Right lung (tissue), 10 donors: ENCODE measurements at places on chromosomes 11 and 22. TPM values are rescaled to one million over a fixed set of nuclear protein-coding genes. Genes with fewer than 3 reads are reported as not detected.

GRCh38 chr11:76644591-76644990 is 26.0 kb downstream of the LRRC32 start:
- DNase-seq = no peak

GRCh38 chr22:30649430-30650007 is 13.9 kb downstream of the SLC35E4 start:
- DNase-seq = no peak

Gene IL18
- polyA plus RNA-seq = 1.4 TPM

Gene PRODH
- 20.3 TPM for polyA plus RNA-seq

GRCh38 chr11:78179459-78180071 is 8.9 kb downstream of the KCTD21 start:
- DNase-seq = no peak

DNA sequence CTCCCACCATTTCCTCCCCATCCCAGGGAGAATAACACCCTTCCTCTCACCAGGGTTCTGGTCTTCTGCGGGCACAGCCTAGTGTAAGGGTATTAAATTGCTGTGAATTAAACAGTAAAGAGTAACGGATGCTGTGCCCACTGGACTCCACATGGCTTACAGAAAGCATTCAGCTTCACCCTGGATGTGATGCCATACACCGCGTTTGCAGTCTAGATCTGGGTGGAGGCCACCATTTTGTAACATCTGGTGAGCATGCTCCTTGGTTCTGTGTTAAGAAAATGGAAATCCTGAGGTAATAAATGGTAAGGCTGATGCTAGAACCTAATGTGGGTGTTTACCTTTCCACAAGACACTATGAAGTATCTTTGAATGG is 331.8 kb upstream of the B3GAT1 start:
- DNase-seq = no peak

Gene C11orf97
- 2.6 TPM for polyA plus RNA-seq

DNA sequence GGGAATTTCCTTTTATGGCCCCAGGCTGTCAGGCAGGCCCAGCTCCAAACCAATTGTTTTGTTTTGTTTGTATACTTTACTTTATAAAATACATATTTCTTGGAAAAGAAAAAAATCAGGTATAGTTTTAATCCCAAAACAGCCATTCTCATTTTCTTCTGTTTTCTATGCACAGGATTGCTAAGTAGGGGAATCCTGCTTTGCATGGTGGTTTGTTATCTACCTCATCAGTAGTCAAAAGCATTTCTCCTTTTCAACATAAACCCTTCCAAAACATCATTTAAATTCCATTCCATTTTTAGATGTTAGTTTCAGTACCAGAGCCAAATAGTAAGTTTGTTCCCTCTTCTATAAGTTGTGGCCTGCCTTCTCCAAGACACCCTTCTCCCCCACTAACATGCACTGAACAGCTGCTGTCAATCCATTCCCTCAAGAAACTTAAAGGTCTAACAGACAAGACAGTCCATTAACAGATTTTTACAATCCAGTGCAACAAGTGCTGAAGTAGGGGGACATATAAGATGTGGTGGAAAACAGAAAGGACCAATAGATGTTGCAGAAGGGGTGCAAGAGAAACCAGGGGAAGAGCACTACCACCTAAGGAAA is 3.7 kb downstream of the ILK start:
- DNase-seq = no peak

Gene TTC36
- polyA plus RNA-seq = 1.2 TPM

- DNase-seq = no peak
These were observed 631.4 kb upstream of the KIRREL3 start for GRCh38 chr11:127631974-127632373.

DNA sequence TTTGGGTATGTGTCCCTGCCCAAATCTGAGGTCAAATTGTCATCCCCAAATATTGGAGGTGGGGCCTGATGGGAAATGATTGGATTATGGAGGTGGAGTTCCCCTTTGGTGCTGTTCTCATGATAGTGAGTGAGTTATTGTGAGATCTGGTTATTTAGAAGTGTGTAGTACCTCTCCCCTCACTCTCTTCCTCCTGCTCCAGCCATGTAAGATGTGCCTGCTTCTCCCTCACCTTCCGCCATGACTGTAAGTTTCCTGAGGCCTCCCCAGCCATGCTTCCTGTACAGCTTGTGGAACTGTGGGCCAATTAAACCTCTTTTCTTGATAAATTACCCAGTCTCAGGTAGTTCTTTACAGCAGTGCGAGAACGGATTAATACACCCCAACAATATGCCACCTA is 9.0 kb downstream of the GAB2 start:
- no peak for DNase-seq

Gene MMP8
- polyA plus RNA-seq = 0.10 TPM

- DNase-seq = no peak
These were observed 323.6 kb upstream of the SYN3 start for GRCh38 chr22:33381531-33382406.

GRCh38 chr22:30198152-30198825 is 48.3 kb downstream of the LIF start:
- DNase-seq = no peak

DNA sequence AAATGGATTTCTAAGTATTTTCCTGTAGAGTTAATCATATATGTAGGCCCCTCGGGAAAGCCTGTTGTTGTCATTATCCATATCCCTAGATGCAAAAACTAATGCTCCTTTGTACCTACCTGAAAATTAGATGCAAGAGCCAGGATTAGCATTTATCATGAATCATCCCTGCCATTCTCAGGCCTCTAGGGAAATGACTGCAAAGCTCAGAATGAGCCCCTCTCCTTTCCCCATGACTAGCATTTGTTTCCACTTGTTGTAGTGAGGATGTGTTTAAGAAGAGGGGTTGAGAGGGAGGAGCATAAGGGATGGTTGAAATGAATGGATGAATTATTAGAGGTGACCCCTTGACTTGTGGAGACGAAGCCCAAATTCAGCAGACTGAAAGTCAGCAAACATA is 537.9 kb downstream of the NTM start:
- DNase-seq = no peak

Gene SLC5A1
- 0.26 TPM for polyA plus RNA-seq

Gene CDC42BPG
- polyA plus RNA-seq = 5.6 TPM

GRCh38 chr11:46905806-46906205 is 12.5 kb downstream of the LRP4 start:
- DNase-seq = no peak

Gene C1QTNF6
- polyA plus RNA-seq = 24.9 TPM

Gene ARHGAP42
- 36.7 TPM for polyA plus RNA-seq

GRCh38 chr22:30876915-30877553 is 91.5 kb downstream of the MORC2 start:
- peak; percentile 79 for DNase-seq

- no peak for DNase-seq
These were observed 860 bp downstream of the PRMT3 start for GRCh38 chr11:20388096-20389055.

DNA sequence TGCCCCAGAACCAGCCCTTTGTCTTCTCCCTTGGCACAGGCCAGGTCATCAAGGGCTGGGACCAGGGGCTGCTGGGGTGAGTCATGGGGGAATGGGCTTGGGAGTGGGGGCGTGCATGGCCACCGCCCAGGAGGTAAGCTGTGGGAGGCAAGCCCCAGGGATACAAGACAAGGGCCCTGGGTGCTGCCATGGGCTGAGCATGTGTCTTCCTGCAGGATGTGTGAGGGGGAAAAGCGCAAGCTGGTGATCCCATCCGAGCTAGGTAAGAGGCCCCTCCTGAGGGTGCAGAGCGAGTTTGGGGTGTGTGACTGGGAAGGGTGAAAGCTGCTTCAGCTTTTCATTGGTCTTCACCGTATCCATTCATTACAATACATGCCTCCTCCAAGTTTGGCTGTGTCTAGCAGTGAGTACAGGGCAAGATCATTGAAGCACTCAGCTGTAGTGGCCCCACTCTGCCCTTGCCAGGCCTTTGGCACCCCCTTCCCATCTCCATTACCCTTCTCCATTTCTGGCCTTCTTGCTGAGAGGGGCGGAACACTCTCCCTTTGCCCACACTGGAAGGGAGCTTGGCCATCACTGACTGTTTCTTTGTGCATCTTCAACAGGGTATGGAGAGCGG is 2.5 kb downstream of the FKBP2 start:
- no peak for DNase-seq
